DMS153 (cell line): ENCODE measurements at places on chromosomes 5 and 9.

DNA sequence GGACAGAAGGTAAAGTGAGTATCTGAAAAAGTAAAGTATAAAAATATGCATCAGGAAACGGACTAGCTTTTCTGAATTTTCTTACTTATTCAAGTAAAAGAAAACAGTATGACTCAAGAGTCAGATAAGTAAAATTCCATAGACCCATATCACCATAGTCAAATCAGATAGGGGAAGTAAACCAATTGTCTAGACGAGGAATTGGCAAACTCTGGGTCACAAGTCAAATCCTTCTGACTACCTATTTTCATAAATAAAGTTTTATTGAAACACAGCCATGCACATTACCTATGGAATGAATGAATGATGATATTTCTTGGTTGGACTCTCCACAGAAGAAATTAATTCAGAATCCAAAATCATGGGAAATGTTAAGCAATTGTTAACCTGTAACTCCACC lies 59.1 kb upstream of the TMC1 start:
- DNase-seq, result no peak

DNA sequence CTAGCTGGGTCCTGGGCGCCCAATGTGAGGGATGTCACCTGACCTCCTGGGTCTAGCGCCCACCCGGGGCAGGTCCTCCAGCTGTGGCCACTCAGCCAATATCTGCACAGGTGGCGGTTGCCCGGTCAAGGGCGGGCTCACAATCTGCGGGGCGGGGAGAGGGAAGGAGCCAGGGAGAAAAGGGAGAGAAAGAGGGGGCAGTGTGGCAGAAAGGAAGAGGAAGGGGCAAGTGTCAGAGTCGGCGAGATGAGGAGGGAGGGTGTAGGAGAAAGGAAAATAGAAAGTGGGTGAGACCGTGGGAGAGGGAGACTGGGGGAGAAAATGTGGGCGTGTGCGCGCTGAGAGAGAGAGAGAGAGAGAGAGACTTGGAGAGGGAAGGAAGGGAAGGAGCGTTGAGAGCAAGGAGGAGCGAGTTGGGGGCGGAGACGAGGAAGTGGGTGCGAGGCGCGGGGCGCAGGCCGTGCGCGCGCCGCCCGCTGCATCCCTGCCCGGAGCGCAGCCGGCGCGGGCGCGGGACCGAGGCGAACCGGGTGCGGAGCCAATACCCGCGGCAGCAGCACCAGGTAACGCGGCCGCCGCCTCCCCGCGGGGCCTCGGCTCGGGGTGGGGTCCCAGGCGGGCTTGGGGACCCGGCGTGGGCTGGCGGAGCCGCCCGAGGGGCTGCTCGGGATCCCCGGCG lies at the start of gene HRH2:
HRH2 (plus strand) TSS at position 479 of the 679 bp plus-strand sequence. CDS start 25,163 bp downstream, outside the sequence.
- no peak for DNase-seq

GRCh38 chr9:118003240-118003639 lies 299.0 kb downstream of the TLR4 start:
- peak; percentile 34 for DNase-seq

GRCh38 chr9:4506490-4506889 lies 16.2 kb downstream of the SLC1A1 start:
- DNase-seq, result no peak

- peak; percentile 38 for DNase-seq
Measured at GRCh38 chr5:141866096-141866495, 12.1 kb downstream of the PCDH1 start.

GRCh38 chr9:75907329-75907728 lies 16.9 kb downstream of the PCSK5 start:
- DNase-seq, result no peak

- no peak for DNase-seq
Measured at GRCh38 chr9:74958587-74958986, 5.9 kb upstream of the C9orf40 start.

DNA sequence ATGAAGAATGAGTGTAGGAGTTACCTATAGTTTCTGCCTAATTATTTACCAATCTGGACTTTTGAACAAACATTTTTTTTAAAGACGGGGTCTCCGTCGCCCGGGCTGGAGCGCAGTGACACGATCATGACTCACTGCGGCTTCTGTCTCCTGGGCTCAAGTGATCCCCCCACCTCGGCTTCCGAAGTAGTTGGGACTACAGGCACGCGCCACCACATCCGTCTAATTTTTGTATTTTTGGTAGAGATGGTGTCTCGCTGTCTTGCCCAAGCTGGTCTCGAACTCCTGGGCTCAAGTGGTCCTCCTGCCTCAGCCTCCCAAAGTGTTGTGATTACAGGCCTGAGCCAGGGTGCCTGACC lies 1.5 kb downstream of the CTNNA1 start:
- DNase-seq, result no peak

DNA sequence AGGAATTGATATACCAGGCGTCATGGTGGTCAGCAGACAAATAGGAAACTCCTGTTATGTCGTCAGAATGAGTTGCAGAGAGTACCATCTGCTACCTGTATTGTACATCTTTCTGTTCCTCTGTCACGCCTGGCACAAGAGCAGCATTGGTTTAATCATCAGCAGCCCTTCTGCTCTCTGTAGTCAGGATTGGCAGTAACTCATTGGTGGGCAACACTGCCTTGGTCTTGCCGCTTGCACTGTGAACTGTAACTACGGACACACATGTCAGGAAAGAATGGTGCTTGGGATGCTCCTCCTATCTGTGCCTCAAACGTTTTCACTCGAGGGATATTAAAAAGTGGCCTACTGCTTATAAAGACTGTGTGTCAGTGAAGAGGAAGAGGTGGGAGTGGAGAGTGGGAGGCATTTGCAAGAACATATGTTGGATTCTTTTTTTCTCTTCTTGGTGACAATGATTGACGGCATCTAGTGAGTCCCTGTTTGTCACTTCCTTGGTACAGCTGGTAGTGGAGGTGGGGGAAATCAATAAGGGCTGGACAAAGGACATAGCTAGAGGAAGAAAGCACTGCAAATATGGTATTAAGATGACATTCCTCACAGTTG lies 76.6 kb downstream of the F2RL2 start:
- no peak for DNase-seq

GRCh38 chr9:128416432-128417019 lies 4.1 kb upstream of the CERCAM start:
- DNase-seq, result no peak

DNA sequence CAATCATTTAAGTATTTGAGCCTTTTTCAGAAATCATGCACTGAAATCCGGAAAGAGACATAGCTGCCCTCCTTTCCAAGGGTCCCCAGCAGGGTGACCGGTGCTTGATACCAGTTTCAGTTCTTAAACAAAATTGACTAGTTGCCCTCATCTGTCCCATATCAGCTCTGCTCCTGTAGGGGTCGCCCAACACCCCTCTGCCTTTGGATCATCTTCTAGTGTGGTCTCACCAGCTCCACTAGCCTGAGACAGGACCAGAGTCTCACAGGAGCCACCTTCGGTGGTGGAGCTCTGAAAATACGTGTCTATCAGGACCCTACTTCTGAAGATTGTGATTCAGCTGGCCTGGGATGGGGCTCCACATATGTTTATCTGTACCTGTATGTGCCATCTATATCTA lies 428.2 kb downstream of the ENC1 start:
- no peak for DNase-seq

DNA sequence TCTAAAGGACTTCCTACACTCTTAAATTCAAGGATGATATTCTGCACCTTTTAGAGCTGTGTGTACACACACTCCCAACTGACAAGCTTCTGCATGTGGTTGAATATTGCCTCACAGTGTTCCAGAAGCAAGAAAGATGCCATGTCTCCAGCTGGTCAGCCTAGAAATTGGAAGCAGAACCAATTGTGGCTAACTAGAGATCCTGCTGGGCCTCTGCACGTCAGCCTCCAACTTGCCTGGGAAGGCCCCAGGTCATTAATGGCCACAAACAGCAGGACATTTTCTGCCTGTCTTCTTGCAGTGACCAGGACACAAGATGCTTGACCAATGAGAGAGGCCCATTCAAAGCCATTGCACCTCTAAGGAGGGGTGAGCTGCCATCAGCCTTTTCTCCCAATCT lies 571.9 kb upstream of the BRINP1 start:
- no peak for DNase-seq

- no peak for DNase-seq
Measured at GRCh38 chr9:75149841-75150241, 61.5 kb downstream of the OSTF1 start.

DNA sequence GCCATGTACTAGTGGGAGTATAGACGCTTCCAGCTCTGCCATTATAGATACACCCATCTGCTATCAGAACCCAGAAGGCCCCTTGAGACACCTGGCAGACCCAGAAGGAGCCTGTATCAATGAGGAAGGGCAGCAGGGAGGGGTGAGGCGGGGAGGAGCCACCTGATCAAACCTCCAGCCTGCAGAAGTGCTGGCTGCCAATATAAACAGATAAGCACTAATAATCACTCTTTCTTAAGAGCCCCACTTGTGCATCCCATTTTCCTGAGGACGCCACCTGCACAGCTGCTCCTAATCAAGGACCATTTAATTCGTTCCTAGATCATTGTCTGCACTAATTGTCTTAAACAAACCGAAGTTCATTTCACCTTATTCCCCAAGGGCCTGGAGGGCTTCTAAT lies 75.0 kb upstream of the NEK6 start:
- no peak for DNase-seq

DNA sequence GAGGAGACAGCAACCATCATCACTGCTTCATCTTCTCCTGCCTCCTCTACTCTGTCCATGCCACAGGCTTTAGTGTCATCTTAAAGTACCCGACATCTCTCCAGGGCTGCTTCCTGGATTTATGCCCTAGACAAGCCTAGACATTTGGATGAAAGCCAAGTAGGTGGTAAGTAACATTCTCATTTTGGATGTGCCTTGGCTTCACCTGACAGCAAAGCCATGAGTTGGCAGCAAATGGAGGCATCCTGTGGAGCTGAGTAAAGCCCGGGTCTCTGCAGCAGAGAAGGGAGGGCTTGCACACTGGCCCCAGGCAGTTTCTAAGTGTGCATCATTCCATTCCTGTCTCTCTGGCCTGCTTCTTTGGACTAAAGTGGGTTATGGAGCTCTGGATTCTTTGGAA lies 299.1 kb downstream of the DMAC1 start:
- peak; percentile 7 for DNase-seq

DNA sequence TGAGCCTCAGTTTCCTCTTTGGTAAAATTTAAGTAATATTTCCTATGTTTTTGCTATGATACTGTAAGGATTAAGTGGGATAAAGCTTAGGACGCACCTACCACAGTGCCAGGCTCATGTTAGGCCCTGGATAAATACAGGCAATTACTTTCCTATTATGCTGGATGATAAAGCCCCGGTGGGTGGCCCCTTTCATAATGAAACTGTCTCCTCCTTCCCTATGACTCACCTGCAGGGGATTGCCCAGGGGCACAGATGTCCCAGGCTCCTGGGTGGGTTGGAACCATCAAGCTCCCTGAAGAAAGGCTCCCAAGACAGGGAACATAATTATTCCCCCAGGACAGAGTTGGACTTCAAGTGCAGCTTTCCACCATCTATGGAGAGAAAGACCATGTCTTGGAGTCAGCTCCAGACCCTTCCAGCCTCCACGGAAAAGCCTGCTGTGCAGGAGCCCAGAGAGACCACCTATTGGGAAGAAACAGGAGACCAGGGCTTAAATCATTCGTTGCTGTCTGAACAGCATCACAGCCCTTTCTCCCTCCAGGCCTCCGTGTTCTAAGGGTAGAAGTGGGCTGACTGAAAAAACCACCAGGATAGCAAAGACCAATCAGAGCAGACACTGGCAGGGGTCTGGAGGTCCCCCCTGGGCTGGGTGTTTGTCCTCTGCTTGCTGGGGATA lies 43.2 kb upstream of the FOXE1 start:
- no peak for DNase-seq

DNA sequence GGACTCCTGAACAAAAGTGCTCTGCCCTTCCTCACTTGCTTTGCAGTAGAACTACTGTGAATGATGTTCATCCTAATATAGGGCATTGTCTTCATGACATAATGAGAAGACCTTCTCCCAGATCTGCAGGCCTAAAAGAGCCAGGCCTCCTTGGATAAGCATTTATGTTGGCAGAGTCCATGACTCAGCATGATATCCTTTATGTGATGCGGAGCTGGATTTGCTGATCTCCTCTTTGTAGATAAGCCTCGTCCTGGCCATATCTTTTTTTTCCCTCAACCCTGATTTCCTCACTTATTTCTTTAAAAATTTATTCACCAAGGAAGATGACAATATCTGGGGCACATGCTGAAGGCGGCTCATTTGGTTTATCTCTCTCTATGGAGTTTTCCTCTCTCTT lies 62.4 kb upstream of the TAS2R1 start:
- no peak for DNase-seq

GRCh38 chr5:35185518-35185917 lies 44.8 kb downstream of the PRLR start:
- DNase-seq, result no peak

DNA sequence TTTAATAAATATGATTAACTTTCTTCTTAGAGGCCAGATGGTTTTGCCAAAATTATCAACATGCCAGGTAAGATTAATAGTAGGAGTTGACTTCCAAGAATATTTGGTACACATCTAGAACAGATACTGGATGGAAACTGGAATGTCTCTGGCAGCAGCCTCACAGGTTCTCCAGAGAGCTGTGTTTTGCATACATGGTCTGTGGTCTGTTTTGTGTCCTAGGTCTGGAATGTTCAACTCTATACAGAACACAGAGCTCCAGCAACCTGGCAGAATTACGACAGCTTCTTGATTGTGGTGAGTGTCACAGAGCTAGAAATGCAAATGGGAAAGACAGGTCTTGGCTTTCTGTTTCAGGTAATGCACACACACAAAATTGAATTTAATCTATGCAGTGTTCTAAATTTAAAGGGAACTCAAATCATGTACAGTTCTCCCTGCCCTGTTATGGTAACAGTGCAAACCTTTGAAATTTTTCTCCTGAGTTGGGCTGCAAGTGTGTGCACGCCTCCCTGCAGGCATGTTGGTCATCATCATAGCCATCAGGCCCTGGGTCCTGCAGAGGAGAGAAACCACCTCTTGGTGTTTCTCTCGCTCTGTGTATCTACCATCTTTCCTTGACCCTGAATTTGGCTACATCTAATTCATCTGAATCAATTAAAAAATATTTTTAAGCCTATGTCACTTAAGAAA lies 58.3 kb downstream of the PIK3R1 start:
- no peak for DNase-seq

DNA sequence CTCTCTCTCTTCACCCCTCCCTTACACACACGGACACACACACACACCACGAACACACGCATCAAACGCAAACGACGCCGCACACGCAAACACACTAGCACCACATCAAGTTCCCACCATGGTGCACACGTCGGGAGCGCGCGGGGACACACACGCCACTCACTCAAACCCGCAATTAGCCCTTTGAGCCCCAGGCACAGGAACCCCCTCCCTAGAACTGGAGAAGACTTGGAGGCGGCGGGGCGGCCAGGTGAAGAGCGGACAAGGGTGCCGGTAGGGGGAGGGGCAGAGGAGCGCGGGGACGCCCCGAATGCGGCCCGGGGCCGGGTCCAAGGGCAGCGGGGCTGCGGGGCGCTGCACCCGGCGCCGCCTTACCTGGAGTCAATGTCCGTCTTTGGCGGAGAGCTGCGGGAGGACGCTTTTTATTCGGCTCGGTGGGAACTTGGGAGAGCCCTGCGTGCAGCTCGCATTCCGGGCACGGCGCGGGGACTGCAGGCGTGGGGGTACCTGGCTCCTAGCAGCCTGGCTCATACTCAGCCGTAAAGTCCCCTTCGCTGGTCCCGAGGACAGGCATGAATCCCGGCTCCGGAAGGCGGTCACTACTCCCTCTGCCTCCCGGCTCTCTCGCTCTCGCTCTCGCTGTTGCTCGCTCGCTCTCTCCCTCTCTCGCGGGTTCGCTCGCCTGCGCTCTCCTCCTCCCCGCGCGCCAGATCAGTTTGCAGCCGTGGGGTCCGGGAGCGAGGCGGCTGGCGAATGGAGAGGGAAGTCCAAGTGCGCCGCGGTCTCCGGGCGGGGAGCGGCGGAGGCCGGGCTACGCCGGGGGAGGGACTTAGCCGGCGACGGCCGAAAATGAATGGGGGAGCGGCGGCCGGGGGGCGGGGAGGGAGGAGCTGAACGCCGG lies at the start of gene BRINP1:
BRINP1 (minus strand) TSS at position 755 of the 901 bp plus-strand sequence. CDS start 56,080 bp downstream, outside the sequence.
- peak; percentile 71 for DNase-seq
